Fibroblast of skin of left biceps (primary cell): ENCODE measurements at places on chromosomes 5 and 9.

DNA sequence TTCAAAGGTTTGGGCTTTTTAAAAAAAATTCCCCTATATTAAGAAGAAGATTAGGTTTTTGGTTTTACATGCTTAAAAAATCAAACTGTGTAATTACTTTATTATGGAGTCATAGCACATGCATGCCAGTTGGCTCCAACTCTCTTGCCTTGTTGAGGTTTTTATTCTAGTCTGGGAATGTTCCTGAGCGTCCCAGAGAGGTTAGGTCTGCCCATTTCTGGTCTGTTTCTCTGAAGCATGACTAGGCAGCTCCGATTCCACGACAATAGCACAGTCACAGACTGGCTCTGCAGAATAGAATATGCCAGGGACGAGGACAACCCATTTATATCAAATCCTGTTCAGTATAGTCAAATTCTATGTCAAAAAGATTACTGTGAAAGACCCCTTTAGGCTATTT lies 217.0 kb downstream of the PCSK5 start:
- peak; percentile 8 for DNase-seq

DNA sequence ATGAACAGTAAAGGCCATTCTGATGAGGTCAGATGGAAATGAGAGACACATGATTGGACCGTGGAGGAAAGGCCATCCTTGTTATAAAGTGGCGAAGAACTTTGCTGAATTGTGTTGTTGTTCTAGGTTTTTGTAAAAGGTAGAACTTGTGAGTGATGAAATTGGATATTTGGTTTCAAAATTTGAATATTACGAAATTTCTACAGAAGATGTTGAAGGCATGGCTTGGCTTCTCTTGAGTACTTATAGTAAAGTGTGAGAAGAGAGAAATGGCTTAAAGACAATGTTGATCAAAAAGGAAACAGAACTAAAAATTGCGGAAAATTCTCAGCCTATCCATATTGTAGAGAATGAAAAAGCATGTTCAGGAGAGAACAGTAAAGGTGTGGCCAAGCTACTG lies 166.6 kb upstream of the S1PR3 start:
- no peak for DNase-seq

GRCh38 chr9:99852617-99853016 lies 30.9 kb downstream of the NR4A3 start:
- DNase-seq, result no peak

DNA sequence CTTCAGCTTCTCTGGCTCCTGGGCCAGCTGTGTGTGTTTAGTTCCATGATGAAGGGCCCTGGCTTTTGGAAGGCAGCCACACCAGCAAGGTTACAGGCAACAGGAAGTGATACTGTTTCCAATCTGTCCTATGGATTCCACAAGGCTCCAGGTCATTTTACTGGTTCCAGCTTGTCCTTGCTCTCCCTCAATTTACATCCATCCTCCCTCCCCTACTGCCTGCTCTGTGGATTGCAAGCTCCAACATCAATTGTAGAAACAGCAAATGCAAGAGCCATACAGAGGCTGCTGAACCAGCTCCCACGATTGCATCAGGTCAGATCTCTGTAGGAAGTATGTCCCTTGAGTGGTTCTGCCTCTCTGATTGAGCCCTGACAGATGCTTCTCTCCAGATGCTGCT lies 409.8 kb downstream of the NTRK2 start:
- no peak for DNase-seq

DNA sequence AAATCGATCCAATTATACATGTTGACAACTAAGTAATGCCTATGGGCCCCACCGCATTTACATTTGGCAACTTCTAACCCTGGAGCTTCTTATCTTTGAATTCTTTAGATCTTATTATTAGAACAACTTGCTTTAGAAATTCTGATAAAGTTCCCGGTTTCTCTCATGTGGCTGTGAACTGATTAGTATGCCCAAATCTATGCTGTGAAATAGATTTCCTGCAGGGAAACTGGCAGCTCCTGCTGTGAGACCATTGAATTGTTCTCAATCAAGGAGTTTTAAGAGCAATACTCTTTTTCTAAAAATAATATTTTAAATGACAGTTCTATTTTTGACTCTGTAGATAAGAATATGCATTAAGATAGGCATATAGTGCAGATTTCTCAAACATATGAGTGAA lies 177.5 kb downstream of the GABRB2 start:
- no peak for DNase-seq

GRCh38 chr9:16708656-16709435 lies 161.6 kb downstream of the BNC2 start:
- DNase-seq, result no peak

DNA sequence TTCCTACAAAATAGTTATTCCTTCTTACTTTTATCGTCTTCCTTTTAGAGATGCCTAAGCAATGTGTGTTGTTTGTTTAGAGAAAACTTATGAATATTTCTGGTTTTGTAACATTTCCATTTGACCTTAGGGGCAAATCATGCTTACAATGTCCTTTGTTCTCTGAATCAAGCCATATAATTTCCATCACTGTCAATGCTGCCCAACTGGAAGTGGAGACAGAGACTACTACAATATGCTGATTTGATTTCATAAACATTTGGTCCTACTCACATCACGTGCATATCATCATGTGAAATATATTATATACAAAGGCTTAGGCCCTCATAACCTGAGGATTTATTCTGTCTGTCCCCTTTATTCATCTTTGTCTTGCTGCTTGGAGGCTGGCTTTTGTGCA lies 183.2 kb upstream of the CD180 start:
- no peak for DNase-seq
